ENCODE measurements at places on chromosomes 4 and X.

- no peak for DNase-seq
Measured at GRCh38 chr4:158823461-158823873, 54.6 kb downstream of the FNIP2 start.

- DNase-seq = no peak
Measured at GRCh38 chr4:23034731-23035130, 342.0 kb downstream of the GBA3 start.

- DNase-seq = no peak
Measured at GRCh38 chr4:61446941-61447340, 246.8 kb downstream of the ADGRL3 start.

GRCh38 chrX:148681605-148682004, 181.2 kb downstream of the AFF2 start:
- no peak for DNase-seq

DNA sequence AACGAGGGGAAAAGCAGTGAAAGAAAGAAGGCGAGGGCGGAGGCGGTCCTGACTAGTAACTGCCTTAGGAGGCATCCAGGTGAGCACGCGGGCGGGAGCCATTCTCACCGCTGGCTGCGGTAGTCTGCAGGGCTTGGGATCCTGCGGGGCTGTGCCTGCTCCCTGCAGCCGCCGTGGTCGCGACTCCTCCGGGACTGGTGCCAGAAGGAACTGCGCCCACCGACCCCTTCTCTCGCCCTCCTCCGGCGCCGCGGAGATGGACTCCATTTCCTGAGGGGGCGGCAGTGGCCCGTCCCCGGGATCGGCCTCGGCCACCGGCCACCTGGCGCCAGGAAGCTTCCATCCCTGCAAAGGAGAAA, 543 bp downstream of the NFXL1 start:
- DNase-seq = no peak

DNA sequence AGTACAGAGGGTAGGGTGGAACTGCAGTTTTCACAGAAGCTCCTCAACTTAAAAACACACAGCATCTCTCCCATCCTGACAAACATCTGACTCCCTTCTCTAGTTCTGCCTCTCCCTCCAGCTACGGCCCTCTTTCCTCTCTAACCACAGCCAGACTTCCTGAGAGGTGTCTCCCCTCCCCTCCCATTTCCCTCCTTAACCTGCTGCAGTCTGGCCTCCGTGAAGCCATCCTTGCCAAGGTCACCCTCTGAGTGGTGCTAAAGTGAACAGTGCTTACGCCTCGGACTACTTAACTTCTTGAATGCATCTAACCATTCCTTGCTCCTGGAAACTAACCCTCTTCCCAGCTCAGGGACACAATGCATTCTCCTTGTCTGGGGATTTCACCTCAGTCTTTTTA, 53.3 kb downstream of the RTL5 start:
- DNase-seq = no peak

- DNase-seq = no peak
Measured at GRCh38 chr4:71857713-71858451, 74.0 kb upstream of the GC start.

DNA sequence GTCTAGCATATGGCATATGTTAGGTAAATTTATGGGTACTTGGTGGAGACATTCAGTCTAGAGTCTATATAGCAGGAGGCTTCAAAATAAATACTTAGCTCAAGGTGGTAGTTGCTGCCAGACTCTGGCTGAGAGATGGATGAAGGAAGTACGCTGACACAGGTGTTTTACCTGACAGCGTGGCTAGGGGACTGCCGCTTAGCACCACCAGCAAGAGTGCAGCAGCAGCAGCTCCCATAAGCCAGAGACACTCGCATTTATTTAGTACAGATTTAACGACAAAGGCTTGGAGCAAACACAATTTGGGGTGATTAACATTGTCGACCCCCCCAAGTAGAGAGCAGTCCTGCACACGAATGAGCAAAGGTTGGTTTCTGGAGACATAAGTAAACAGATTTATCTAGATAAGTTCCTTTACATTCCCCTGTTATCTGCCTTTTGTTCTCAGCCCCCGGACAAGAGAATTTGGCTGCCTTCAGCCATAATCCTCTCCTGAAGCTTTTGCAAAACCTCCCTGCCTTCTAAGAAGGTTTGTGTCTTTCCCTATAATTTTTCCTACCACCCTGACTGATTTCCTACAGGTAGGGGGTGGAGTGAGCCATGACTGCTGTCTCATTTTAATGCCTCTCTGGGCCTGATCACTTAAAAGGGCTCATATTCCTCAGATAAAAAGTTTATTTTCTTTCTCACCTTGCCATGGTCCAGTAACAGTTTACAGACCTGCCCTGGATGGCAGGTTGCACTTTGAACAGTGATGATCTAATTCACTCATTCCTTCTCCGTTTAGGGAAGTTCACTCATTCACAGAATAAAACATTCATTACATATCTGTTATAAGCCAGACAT, 64.6 kb downstream of the RHOH start:
- no peak for DNase-seq

DNA sequence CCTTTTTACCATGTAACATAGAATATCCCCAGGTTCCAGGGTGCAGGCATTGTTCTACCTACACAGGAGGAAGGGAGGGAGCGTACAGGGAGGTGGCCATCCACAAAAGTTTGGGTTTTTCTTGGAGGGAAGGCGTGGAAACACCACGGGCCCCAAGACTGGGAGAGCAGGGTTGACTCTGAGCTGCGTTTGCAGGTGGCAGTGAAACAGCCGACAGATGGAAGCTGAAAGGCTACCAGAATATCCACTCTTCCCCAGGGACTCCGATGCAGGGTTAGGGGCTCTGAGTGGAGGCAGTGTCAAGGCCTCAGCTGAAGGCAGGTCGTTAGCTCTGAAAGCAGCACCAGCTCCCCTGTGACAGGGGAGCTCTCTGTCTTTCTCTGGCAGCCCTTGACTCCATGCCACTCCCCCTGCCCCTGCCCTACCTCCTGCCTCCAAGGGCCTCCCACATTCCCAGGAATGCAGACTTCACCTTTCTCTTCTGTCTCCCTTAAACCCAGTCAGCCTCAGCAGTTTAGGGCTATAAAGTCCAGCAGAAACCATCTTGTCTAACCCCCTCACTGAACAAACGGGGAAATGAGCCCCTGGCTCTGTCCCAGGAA, 14.0 kb upstream of the GLOD5 start:
- DNase-seq = no peak

- DNase-seq = no peak
Measured at GRCh38 chr4:147498031-147498660, 17.2 kb downstream of the EDNRA start.

DNA sequence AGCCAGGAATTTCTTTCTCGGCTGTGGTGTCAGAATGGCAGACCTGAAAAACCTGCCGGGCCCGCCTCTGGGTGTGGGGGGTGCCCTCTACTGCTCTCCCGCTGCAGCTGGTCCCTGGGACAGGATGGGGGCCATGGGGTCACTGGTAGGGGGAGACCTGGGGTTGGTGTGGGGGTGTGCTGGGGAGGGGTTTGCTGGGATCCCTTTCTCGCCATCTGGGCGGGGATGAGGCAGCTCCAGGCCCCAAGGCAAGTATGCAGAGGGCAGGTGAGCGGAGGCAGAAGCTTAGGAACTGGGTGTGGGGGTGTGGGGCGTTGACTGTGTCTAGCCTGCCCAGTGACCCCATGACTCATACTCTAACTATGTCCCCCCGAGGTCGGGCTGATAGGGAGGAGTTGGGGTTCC, 884 bp downstream of the CCDC120 start:
- DNase-seq = no peak

- no peak for DNase-seq
Measured at GRCh38 chr4:88446124-88446523, 10.8 kb upstream of the HERC5 start.

Data from naive B cell (primary cell).